ENCODE measurements at places on chromosomes 16 and 17.

DNA sequence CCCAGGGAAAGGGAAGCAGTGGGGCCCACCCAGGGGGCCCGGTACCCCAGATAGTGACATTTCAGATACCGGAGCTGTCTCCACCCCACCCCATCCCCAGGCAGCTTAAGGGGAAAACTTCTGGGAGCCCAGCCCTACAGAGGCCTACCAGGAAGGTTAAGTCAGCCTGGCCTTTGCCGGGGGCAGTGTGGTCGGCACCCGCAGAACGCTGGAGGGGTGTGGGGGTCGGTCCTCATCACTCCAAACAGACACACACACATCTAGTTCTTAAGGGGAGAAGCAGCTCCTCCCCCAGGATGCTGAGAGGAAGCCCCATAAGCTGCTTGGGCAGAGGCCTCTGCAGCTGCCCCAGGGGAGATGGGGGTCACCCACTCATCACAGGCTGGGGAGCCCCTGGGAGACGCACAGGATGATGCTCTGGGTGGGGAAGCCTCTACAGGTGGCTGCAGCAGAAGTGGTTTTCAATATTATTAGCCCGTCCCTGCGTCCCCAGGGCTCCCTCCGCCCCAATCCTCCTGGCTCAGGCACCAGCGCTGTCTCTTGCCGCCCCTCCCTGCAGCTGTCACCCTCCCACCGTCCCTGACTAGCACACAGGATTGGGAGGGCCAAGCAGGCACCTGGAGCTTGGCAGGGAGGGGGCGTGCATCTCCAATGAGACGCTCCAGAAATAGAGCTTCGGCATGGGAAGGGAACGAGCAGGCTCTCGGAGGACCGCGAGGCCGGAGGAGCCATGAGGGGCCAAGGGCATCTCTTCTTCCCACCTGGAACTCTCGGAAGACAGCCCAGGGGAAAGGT lies 1.4 kb upstream of the ABR start:
- DNase-seq = no peak

DNA sequence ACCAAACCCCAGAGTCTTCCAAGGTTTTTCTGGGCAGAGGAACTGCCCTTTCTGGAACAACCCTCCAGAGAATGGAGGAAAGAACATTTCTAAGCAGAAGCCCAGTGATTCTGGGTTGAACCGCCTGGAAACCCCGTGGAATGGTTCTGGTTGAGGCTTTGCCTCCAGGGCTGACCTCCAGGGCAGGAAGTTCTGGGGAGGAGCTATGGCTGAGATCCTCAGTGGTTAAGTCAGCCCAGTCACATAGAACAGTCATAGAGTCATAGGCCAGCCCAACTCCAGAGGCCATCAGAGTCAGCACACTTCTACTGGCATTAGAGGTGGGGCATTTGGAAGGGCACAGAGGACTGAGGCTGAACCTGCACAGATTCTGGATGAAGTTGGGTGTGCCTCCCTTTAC lies 65.9 kb downstream of the SPACA3 start:
- DNase-seq = peak; percentile 35

DNA sequence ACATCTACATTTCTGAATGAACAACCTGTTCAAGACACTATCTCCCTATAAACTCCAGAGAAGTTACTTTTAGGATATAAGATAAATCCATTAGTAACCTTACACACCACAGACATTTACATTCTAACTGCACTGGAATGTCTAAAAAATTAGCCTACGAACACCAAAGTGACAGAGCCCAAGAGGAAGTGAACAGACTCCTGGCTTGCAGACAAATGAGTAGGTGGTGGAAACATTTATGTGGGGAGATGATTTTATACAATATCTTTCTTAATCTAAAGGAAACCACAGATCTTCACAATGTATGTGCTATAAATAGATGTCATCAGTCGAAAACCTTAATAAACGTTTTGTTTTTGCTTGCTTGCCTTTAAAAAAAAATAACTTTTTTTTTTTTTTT lies 18.8 kb downstream of the ZNF652 start:
- no peak for DNase-seq

- no peak for DNase-seq
Measured at GRCh38 chr17:75418531-75418930, 13.1 kb upstream of the GRB2 start.

DNA sequence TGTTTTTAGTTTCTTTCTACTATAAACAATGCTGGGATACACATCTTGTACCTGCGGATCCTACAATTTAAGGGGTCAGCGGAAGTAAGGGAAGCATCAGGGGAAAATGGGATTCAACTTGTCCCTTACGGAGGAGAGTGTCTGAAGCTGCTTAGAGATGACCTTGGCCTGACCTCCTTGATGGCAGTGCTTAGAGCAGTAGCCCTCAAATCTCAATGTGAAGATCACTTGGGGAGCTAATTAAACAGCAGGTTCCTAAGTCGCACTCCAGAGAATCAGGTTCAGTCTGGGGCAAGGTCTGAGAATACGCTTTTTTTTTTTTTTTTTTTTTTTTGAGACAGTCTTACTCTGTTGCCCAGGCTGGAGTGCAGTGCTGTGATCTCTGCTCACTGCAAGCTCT lies 9.6 kb upstream of the METTL16 start:
- DNase-seq = peak; percentile 19

- no peak for DNase-seq
Measured at GRCh38 chr16:27286451-27286850, 17.9 kb upstream of the NSMCE1 start.

- no peak for DNase-seq
Measured at GRCh38 chr17:46883871-46884520, 32.6 kb downstream of the WNT9B start.

DNA sequence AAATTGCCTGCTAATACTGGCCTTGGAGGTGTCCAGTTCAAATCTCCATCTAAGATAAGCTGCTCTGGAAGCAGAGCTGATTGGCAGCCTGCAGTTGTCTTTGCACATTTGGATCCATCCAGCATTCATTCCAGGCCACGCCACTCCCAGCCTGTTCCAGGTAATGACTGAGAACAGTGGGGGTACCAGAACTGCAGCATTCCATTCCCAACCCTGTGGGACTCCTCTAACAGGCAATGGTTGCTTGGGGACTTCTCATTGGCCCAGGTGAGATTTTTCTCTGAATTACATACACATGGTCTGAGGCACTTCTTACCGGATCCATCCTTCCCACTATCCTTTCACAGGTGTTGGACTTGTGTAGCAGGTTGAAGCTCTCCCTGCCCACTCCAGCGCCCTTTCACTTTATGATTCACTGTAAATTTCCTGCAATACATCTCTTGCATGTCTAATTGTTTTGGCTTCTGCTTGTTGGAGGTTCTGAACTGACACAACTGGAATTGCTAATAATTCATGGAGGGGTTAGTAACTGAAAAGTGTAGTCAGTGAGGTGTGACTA lies 206.1 kb upstream of the ZFHX3 start:
- no peak for DNase-seq

DNA sequence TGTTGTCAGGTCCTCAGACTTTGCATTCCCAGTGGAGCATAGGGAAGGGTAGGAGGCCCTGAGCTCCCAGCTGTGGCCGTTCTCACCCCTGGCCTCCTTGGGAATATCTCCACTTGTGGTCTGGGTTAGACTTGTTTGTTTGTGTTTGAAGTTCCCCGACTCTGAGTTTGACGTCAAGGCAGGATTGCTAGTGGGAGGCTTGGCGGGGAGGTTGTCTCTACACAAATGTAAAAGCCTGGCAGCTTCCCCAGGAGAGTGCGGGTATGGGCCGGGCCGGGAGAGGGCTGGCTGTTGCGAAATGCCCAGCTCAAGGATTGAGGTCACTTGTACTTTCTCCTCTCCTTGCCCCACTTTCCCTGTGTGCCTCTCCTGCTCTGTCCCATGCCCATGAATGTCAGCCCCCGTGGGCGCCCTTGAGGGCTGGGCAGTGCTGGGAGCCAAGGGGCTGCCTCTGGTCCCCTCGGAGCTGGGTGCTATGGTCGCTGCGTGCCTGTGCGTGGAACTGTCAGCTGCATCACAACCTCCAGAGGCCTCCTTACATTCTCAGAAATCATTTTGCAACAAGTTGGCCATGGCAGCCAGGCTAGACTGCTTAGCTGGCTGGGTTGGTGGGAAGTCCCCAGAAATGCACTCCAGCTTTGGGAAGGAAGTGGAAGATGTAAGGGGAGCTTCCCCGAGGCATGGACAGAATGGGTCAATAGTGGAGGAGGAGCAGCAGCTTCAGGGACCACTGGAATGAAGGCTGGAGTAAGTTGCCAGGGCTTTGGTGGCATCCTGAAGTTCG lies 84.3 kb downstream of the KSR1 start:
- peak; percentile 97 for DNase-seq

All from coronary artery (tissue), 2 donors.